Stimulated activated naive CD4-positive, alpha-beta T cell treated with Interleukin-2 at 50 U/mL for 16 hours (primary cell): ENCODE measurements at places on chromosomes 5 and 9.

DNA sequence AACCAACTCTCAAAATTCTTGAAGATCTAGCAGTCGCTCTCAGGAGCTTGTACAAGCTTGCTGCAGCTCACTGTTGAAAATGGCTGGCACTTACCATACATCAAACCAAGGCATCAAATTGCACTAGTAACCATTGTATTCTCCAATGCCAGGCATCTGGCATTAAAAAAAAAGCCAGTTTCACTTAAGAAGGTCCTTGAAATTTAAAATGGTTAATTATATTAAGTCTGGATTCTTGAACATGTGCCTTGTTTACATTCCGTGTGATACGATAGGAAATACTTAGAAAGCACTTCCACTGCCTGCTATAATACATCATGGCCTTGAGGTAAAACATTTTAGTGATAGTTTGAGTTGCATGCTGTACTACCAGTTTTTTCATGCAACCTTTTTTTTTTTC, 300.7 kb downstream of the KDM4C start:
- no peak for DNase-seq

GRCh38 chr5:138068742-138069600, 14.9 kb upstream of the WNT8A start:
- peak; percentile 62 for DNase-seq

- DNase-seq: no peak
Measured at GRCh38 chr9:73011181-73011750, 58.4 kb upstream of the ALDH1A1 start.

DNA sequence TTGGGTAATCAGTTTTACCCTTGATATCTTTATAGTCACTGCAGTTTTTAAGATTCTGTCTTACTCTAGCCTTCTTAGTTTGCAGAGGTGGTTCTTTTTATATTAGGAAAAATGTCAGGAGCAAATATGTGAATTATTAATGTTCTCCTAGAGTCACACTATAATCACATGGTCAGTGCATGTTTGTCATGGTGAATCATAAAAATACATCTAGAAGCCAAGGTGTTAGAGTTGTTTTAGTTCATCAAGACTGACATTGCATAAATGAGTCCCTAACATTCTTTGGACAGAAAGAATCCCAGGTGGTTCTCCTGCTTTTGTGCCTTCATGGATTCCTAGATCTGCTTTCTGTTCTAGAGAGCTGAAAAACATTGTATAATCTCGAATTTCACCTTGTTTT, 22.9 kb downstream of the ATG10 start:
- DNase-seq: no peak

- no peak for DNase-seq
Measured at GRCh38 chr5:9841516-9842170, 211.5 kb upstream of the TAS2R1 start.

GRCh38 chr5:25358919-25359318, 714.1 kb upstream of the CDH10 start:
- DNase-seq: no peak

DNA sequence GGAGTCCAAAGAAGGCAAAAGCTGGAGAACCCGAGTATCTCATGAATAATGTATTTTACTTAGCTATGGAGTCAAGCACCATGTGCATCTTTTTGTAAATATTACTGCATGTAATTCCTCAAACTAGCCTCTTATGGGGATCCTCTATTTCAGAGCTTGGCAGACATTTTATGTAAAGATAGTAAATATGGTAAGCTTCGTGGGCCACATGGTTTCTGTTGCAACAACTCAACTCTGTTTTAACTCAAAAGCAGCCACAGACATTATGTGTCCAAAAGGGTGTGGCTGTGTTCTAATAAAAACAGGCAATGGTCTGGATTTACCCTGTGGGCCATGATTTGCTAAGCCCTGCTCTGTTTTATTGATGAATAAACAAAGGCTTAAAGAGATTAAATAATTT, 17.3 kb downstream of the DAPK1 start:
- DNase-seq: no peak

DNA sequence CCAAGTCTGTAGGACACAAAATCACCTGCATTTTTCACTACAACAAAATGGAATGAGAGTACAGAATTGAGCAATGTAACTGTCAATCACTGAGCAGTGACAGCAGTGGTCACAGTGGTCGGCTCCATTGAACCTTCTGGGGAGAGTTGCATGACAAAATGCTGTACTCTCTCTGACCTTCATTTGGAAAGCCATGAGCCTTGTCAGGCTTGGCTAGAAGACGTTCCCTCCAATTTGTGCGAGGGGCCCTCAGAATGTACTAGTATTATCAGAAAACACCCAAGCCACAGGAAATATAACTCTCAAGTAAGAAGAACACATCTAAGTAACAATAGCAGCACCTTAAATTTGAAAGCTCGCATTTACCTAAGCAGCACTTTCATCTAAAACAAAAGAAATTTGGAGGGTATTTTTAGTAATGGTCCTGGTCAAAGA, 425.6 kb upstream of the MEF2C start:
- DNase-seq: no peak

DNA sequence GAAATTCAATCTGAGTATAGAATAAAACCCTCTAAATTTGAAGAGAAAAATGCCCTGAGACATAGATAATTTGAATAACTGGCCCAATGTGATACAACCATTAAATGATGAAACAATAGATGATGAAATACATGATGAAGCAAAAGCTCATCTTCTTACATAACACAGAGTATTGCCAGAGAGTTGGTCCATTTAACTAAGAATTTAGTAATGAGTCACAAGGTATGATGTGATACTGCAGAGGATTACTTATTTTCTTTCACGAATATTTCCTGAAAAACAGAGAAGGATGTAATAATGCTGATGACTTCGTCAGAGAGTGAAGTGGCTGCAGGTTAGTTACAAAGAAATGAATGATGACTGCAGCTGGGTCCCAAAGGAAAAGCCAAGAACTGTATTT, 379.3 kb downstream of the CDH12 start:
- no peak for DNase-seq

- DNase-seq: no peak
Measured at GRCh38 chr9:86807367-86807976, 139.8 kb downstream of the GAS1 start.

GRCh38 chr5:124745928-124746915, at the start of gene ZNF608:
Gene ZNF608, minus strand, starts transcription at chr5:124746639. Its CDS starts 1,650 bp downstream, at chr5:124744989.
- DNase-seq: no peak

DNA sequence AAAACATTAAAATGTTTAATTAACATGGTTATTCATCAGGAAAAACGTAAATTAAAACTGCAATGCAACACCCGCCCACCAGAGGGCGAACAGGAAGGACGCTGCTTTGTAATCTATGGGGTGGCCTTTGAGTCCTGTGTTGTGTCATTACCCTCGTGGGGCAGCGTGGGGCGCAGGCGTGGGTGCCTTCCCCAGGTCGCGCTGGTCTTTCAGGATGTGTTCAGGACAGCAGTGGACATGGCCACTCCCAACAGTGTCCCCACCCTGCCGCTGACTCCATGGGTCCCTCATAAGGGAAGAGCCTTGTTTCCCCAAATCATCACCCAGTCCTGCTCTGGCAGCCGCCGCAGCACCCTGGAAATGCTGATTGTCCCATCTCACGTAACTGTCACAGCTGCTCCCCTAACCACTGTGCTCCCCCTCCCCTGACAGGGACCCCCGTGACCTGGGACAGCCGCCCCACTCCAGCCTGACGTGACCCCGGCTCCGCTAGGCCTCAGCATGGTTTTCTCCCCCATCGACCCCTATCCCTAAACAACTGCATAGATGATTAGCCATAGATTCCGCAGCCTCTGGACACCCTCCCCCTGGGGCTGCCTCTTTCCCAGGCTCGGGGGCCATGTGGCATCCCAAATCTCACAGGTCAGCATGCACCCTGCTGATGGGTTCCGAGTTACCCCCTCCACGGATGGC, 36.4 kb downstream of the GLT6D1 start:
- peak; percentile 29 for DNase-seq
